ENCODE measurements at places on chromosomes 1 and 21.
A peak's percentile ranks its signal among the peaks of the same experiment; 100 is the strongest.

GRCh38 chr1:228990906-228991569 lies 255.8 kb downstream of the RHOU start:
- DNase-seq = no peak

DNA sequence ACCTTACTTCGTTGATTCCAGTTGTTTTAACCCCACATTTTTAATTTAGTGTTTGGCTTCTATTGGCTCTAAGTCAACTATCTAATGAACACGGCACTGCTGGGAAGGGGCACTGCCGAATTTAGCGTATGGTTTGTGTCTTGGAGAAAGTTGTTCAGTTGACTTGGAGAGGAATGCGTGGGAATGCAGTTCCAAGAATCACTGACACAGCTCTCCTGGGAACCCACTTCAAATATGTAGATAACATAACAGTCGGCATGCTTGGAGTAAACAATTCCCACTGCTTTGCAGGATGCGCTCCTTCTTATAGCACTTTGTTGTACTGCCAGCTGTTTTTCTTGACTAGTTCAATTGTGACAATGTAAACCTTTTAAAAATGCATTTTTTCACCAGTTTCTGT lies 104.3 kb downstream of the RYR2 start:
- DNase-seq = no peak

GRCh38 chr1:199660071-199660470 lies 367.4 kb upstream of the NR5A2 start:
- DNase-seq = no peak

- DNase-seq = no peak
Measured at GRCh38 chr1:211082824-211083223, 51.1 kb downstream of the KCNH1 start.

GRCh38 chr1:245370905-245371581 lies 216.3 kb downstream of the KIF26B start:
- peak; percentile 55 for DNase-seq

- DNase-seq = no peak
Measured at GRCh38 chr1:175520186-175520585, 223.2 kb downstream of the TNR start.

- peak; percentile 80 for DNase-seq
Measured at GRCh38 chr1:36154765-36155407, 1.1 kb upstream of the MAP7D1 start.

GRCh38 chr21:29170944-29171343 lies 40.5 kb downstream of the MAP3K7CL start:
- DNase-seq = no peak

- DNase-seq = no peak
Measured at GRCh38 chr21:26095131-26095530, 75.4 kb downstream of the APP start.

DNA sequence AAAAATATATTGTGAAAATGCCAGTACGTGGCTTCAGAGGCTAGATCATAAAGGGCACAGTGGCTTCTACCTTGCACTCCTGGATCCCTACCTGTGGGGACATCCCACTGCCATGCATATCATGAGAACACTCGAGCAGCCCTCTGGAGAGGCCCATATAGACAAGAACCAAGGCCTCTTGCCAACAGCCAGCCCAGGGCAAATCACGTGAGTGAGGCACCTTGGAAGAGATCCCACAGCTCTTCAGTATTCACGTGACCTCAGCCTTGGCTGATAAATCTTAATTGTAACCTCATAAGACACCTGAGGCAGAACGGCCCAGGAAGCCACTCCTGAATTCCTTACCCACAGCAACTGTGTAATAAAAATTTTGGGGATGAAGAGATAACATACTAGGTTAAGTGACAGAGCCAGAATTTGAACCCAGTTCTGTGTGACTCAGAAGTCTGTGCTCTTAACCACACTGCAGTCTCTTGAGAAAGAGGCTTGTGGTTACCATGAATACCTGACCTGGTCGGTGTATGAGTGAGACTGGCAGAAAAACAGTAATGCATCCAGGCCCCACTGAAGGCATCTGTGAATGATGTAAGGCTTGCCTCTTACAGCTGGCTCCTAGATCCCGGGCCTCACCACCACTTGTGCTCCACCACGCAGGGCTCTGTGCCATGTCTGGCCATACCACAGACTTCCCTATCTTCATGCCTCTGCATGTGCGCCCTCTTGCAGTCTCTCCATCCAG lies 6.9 kb upstream of the A3GALT2 start:
- DNase-seq = peak; percentile 73

DNA sequence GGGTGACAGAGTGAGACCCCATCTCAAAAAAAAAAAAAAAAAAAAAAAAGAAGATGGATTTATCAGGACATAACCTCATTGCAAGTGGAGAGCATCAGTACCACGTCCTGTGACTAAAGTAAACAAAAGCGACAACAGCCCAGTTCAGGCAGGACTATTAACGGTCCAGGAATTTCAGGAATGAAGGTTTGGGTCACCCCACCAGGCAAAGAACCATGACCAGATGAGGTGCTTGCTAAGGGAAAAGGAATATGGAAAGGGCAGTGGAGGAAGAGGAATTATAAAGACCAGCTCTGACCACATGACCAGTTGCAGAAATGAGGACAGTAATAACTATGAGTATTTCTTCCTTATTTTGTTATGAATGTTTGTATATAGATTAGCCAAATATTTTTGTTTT lies 35.4 kb upstream of the EIF4G3 start:
- DNase-seq = no peak

DNA sequence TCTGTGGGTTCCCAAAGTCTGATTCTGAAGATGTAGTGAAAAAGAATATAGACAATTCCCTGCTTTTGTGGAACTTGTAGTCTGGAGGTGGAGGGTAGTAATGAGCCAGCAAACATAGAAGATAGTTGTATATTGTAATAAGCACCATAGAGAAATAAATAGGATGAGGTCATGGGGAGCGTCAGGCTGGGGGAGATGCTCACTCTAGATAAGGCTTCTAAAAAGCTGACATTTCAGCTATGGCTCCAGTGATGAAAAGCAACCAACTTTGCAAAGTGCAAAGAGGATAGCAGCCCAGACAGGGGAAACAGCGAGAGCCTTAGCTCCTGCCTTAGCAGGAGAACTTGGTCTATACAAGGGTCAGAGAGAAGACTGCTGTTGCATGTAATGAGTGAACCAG lies 98.0 kb upstream of the RALGPS2 start:
- DNase-seq = no peak

DNA sequence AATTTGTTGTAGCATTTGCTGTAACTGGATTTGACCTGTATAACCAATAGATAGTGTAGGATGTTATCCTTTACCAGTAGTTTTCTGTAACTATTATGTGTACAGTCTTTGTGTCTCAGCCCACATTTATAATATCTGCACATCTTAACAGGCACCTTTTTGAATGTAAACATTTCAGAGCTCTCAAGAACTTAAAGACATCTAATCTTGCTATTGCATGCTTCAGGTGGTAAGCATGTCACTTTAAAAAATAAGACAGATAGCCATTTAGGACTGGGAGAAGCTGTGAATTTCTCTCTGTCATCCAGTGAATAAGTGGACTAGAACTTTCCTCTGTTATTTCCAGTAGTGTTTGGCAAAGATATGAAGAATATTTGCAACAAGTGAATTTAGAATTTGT lies 22.6 kb upstream of the GPR52 start:
- DNase-seq = no peak

DNA sequence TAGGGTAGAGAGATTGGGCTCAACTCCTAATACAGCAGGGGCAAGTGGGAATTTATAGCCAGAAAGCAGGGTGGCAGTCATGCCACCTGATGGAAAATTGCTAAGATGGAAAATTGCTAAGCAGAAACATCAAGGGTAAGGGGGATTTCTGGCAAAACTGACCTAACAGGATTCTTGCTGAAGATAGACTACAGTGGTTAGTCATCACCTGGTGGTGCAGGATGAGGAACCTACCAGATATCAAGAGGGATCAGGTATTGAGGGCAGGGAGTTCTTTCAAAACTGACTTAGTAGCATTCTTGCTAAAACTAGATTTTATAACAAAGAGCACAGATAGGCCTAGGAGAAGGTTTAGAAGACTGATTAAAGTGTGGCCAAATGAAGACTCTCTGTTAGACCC lies 292.9 kb downstream of the PLPP3 start:
- no peak for DNase-seq

- no peak for DNase-seq
Measured at GRCh38 chr1:104780470-104781078, 1030.9 kb downstream of the AMY1C start.

- DNase-seq = no peak
Measured at GRCh38 chr1:117572546-117572945, 33.3 kb upstream of the TENT5C start.

DNA sequence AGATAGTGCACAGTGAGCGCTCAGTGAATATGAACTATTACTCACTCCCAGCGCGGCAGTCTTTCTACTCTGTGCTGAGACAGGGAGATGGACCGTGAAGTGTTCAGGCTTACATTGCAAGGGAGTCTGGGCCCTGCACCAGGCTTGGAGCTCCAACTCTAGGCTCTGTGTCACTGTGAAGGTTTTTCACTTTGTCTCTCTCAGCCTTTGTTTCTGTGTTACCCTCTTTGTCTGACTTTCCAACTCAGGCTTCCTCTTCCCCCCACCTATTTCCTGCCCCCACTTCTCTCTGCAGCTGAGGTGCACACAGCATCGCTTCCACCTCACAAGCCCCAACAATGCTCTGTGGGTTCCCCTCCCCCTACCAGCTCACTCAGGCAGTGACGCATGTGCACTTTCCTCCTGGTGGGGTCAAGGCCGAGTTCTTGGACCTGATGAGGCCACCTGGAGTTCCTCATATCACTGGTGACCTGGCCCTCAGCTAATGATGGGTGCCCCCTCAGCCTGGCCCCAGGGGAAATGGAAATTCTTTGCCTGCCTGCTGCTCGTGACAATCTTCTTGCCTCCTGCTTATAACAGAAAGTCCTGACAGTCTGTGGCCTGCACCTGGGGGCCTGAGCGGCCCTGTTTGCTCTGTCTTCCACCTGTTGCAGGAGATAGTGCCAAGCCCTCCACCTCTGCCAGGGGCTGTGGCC lies 1.1 kb upstream of the LCK start:
- no peak for DNase-seq

DNA sequence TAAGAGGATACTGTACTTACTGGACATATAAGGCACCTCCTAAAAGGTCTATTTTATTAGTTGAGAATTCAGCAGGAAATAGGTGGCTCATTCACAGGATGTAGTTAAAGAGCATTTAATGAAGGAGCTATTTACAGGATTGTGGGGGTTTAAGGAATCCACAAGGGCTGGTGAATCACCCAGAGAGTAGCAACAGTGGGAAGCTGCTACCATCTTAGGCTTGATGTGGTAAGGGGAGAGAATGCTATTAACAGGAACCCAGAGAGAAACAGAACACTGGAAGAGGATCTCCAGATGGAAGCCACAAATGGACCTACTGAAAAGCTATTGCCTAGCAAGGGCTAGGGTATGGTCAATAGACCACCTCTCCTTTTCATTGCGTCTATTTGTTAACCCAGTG lies 52.0 kb upstream of the COL11A1 start:
- DNase-seq = no peak

- DNase-seq = no peak
Measured at GRCh38 chr1:214854126-214854875, 228.2 kb upstream of the KCNK2 start.

DNA sequence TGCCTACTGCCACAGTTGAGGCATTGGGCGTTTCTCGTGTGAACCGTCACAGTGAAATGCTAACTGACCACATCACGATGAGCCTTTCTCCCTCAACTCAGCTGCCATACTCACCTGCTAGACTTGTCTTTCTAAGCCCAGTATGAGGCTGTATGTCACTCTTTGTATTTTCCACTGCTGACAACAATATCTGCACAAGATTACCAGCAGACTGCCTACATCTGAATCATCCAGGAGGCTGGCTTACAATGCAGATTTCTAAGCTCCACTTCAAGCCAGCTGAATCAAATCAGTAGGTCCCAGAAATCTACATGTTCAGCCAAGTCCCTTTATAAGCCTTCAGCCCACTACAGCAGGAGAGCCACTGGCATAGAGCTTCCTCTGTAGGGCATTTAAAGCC lies 355.0 kb upstream of the DUSP10 start:
- DNase-seq = no peak

DNA sequence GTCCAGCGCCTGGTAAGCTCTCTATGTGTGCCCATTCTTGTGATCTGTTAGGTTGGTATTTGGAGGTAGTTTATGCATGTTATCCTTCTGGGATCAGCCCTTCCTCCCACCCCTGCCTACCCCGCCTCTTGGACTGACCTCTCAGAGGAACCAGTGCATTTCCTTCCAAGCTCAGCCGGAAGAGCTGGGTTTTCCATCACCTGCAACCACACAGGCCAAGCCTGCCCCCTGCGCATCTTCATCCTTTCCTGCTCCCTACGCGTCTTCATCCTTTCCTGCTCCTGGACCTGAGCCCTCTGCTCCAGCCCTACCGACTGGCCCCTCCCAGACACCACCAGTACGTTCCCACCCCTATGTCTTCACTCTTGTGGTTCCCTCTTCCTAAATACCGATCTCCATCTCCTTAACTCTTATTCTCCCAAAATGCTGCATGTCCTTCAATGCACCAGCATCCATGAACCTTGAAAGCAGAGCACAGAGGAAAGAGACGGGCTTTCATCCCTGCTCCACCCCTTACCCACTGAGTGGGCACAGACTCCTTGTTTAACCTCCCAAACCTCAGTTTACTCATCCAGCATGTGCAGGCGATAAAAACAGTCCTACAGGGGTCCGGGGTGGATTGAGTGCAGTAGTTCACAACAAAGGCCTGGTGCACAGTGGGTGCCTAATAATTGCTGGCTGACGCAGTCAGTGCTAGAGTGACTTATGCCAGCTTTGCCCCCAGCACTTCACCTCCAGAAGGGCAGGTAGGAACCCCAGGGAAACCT lies 526.3 kb downstream of the MATN1 start:
- DNase-seq = no peak

DNA sequence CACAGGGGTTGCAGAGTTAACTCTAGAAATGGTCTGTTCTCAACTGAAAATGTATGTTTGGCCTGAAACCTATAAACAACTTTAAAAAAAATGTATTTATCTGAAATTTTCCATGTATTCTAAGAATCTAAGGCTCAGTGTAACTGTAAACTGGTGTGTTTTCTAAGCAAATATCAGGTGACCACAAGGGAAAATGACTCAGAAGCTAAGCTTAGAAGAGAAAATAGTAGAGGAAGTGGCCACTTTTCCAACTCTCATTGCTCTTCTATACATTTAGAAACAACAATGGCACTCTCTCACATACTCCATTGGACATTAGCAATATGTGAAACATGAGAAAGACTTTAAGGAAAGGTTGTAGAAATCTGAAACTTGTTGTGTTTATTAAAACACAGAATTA lies 7.5 kb downstream of the TNFSF18 start:
- DNase-seq = no peak

DNA sequence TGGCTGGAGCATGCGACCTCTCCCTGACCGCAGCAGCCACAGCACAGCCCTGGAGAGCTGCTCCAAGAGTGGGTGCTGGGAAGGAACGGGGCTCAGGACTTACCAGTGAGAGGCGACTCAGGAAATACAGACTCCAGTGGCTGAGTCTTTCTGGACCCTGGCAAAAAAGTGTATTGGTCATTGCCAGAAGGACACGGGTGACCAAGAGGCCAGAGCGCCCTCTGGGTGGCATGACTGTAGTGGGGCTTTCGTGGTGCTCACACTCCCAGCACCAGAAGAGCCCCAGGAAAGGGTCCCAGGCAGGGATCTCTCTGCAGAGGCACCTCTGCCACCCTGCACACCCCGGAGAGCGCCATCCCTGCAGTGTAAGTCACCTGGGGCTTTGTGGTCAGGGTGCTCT lies 8.9 kb upstream of the PRDM16 start:
- no peak for DNase-seq

GRCh38 chr1:26132128-26132833 lies 20.7 kb downstream of the PDIK1L start:
- no peak for DNase-seq

Measured in left ventricle myocardium superior (tissue), 1 donor.